Activated CD4-positive, alpha-beta T cell treated with anti-CD3 and anti-CD28 coated beads, Interleukin-2, amount 50 U/mL, for 16 hours (primary cell): ENCODE measurements at places on chromosomes 3 and 15.

GRCh38 chr15:68620721-68621527, 42.1 kb downstream of the CORO2B start:
- DNase-seq: no peak

DNA sequence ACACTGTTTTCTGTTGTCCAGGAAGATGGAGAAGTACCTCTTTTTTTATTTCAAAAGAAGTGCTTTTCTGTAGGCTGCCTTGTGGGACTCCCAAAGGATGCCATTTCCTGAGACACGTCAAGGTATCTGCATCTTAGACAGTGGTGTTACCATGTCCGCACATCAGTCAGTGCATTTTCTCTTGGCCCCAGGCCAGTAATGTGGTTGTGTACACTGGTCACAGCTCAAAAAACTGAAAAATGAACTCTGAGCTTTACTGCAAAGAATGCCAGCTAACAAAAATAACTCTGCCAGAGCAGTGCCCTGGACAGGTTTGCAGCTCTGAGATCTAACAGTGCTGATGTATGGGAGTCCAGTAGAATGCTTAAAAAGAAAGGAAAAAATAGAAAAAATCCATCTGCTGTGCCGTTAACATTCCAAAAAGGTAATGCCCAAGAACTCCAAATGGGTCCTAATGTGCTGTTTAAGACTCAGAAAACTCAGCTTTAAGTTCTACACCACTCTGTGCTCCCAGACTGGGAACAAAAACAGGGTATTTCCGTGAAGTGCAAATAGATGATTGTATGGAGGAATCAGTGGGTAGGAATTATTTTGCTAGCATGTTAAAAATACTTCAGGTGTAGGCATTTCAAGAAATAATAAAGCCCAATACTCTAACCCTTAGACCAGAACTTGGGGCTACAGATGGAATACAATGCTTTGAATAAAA, 315.9 kb downstream of the FEZF2 start:
- DNase-seq: no peak

DNA sequence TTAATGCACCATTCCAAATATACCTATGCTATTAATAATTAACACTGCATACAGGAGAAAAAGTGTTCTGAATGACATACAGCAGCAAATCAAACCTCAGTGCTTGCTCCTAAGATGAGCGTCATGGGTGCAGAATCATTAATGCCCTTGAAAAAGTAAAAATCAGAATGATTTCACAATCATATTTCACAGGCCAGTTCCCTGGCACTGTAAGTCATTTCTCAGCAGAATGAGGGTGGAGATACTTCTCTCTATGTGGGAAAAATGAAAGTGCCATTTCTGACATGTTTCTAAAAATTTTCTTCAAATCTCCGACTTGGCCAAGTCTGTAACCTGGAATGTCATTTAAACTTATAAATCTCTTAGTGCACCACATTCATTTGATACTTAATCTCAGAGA, 549.8 kb upstream of the AGTR1 start:
- no peak for DNase-seq

DNA sequence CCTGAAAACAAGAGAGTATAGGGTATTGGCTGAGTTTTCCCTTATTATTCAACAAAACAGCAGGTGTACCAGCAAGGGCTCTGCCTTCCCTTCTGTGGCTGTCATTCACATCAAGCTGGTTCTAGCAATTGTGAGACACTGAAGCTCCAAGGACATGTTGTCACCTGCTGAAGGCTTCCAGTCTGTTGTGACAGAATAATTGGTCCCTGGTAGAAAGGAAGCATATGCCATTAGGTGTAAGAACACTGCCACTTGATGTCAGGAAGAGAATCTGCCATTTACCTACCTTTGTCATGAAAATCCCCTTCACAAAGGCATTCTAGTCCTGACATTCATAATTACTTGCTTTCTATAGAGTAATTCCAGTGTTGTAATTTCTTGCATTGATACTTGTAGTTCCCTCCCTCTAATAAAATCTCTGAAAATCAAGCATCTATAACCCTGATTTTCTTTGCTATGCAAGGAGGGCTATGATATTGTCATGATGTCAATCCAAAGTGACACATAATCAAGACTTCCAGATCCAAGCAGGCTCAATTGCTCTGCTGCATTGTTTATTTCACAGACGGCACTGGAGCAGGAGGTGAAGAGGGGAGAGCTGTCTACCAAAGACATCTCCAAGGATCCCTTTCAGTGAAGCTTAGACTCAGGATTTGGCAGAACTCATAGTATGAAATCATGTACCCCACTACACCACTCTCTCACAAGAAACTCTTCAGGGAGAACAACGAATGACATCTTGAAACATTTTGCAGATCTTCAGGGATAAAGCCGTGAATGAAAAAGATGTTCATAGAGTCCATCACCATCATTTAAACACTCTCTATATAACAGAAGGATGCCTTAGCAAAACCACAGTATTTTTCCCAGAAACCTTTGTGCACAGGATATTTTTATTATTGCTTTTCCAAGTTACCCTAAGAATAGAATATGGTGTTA, 425.3 kb downstream of the RBMS3 start:
- no peak for DNase-seq

DNA sequence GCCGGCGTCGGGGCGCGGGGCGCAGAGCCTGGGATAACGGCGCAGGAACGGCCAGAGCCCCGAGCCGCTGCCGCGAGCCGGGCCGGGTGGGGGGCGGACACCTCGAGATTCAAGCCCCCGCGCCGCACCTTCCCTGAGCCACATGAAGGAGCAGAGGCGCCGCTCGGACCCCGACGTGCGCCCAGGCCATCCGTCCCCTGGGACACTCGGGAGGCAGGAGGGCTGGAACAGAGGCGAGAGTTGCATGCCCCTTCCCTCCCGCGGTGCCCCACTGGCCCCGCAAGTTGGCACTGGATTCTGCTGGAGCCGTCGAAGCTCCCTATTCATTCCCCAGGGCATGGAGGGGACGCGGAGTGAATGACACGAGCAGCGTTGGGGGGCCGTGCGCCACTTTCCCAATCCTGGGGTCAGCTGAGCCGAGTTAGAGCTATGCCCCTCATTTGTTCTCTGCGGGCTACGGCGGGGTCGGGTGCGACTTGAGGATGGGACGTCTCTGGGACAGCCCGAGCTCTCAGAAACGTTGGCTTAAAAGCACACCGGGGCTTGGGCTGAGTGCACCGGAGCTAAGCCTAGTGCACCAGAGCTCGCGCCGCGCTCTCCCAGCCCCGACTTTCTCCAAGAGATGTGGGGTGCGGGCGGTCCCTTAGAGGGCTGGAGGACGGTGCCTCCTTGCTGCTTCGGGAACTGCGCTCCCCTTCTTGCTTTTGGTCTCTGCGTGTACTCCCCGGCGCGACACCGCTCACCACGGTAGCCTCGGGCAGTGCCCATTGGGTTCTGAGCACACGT, 588 bp downstream of the SLC6A1 start:
- no peak for DNase-seq

- DNase-seq: no peak
These were observed 57.3 kb upstream of the RASA2 start for GRCh38 chr3:141429371-141430035.

- peak; percentile 8 for DNase-seq
These were observed 777 bp downstream of the CIB1 start for GRCh38 chr15:90232941-90233386.

DNA sequence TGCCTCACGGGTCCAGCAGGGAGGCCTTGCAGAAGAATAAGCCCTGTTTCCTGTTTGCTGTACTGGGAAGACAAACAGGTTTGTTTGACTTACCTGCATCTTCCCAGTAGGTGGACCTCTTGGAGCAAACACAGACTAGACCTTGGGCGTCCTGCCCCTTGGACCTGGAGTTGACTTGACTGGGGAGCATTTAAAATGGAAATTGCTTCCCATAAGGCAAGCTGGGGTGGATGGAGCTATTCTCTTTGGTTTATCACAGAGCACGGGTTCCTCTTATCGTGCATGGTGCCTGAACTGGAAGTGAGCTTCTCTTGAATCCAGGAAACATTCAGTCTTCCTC, 151.4 kb downstream of the RPLP1 start:
- DNase-seq: no peak

DNA sequence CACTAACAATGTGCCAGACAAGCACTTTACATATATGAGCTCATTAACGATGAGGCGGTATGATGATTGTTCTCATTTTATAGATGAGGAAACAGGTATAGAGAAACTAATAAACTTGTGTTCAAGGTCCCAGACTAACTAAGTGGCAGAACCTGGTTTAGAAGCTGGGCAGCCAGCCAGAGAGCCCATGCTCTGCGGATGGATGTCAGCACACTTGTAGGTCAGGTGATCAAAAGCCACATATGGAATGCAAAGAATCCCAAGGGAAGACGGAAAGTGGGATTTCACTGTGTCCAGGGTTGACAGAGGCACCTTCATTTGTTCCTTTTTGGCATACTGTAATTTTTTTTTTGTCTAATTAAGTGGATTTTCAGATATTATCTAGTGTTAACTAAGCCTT, 103.7 kb downstream of the EFL1 start:
- DNase-seq: no peak

DNA sequence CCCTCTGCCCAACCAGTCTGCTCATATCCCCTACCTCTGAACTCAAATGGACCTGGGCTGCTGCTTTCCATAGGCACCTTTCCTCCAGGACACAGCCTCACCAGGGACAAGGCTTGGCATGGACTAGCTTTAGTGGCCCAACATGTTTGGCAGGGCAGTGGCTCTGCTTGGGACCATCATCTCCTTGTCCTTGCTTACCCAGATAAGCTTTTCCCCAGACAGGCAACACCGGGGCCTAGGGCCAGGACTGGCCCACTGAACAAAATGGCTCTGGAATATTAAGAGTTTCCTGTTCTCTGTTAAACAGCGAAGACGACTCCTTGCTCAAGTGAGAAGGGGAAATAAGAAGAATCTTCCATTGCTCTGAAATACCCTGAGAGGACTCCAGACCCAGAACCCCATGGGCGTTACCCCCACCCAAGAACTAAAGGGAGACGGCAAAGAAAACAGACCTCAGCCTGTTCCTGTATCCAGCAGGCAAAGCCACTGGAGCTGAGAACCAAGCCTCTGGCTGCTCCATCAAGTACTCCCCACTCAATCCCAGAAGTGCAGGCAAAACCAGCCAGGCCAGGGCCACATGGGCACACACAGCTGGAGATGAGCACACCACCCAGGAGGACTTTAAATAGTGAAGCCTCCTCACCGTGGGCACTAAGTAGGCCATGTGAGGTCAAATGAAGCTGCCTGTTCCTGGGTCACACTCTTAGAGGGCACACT, 45.5 kb downstream of the CTNNB1 start:
- no peak for DNase-seq

- no peak for DNase-seq
These were observed 1721.7 kb downstream of the OTOL1 start for GRCh38 chr3:163218336-163218735.

DNA sequence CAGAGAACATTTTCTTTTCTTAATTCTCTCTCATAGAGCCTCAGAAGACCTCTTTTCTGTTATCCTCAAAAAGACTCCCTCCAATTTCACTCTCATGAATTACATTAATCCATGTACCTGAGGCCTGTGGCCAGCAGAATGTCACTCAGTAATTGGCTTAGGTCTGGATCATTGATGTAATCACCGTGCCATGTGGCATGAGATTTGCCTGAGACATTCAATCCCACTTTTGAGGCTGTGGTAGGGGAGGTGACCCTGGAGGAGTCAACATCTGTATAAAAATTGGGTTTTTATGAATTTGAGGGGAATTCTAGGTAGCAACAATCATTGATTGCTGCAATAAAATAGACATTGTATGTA, 295.3 kb downstream of the GBE1 start:
- no peak for DNase-seq

- DNase-seq: no peak
These were observed 142.3 kb upstream of the WNT5A start for GRCh38 chr3:55629432-55629831.

DNA sequence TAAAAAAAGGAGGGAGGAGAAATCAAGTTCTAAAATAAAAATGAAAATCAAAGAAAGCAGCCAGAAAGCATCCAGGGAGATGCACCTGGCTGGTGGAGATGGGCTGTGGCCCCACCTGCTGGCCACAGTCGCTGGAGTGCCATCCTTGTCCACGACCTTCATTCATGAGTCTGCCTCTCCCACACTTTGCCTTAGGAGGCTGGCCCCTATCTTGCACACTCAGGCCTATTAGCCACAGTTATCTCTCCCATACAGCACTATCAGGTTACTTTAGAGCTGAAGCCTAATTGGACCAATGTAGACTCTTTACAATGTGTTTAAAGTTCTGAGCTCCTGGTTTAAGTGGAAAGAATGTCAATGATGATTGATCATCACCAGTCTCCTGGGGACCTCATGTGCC, 392.0 kb upstream of the RORA start:
- no peak for DNase-seq

DNA sequence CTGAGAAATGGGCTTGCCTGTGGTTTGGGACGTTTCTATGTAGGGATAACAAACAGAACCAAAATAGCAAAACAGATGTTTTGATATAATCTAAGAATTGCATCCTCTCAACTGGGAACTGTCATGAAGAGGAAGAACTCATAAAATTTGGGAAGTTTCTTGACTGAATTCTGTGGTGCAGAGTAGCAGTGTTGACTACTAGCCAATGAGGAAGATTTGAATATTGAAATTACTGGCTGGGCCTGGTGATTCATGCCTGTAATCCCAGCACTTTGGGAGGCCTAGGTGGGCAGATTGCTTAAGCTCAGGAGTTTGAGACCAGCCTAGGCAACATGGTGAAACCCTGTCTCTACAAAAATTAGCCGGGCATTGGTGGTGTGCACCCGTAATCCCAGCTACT, 42.2 kb downstream of the ZNF609 start:
- DNase-seq: no peak

GRCh38 chr3:176568189-176568588, 629.1 kb downstream of the TBL1XR1 start:
- no peak for DNase-seq

DNA sequence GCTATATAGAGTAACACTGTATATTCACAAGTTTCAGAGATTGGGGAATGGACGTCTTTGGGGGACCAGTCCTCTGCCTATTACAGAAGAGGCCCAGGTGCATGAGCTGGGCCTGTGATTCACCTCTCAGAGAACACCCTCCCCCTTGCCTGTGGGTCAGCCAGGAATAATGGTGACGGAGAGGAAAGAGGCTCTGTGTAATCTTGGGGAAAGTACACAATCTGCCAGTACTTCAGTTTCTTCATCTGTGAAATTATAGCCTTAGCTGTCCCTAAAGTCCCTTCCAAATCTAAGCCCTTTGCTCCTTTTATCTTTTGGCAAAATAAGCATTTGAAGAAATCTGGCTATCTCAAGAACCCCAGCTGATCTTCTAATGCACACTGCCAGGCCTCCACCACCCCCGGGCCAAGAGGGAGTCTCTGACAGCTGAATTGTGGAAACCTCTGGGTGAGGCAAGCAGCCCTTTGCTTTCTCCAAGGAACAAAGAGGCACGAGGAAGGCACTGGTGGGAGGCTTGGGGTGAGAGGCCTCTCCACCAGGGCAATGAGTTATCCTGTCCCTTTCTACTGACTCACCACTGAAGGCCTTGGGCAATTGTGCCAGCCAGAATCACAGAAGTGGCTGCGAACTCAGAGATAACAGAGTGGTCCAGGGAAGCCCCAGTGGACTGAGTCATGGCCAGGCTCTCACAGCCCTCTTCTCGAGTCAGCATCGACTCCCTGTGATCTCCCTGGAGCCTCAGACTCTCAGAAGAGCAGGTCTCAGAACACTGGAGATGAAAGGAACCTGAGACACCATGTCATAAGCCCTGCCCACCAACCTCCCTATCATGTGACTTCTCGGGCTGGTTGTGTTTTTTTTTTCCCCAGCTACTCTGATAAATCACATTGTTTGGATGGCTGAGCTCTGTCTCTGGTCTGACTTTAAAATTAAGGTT, 31.8 kb downstream of the CCNL1 start:
- DNase-seq: peak; percentile 73
